Stimulated activated CD4-positive, alpha-beta T cell treated with anti-CD3 and anti-CD28 coated beads, Interleukin-15, amount 100 ng/mL, for 48 hours (primary cell): ENCODE measurements at places on chromosomes 16 and 17.

GRCh38 chr17:75983501-75984181 lies 4.6 kb downstream of the TEN1 start:
- DNase-seq: no peak

DNA sequence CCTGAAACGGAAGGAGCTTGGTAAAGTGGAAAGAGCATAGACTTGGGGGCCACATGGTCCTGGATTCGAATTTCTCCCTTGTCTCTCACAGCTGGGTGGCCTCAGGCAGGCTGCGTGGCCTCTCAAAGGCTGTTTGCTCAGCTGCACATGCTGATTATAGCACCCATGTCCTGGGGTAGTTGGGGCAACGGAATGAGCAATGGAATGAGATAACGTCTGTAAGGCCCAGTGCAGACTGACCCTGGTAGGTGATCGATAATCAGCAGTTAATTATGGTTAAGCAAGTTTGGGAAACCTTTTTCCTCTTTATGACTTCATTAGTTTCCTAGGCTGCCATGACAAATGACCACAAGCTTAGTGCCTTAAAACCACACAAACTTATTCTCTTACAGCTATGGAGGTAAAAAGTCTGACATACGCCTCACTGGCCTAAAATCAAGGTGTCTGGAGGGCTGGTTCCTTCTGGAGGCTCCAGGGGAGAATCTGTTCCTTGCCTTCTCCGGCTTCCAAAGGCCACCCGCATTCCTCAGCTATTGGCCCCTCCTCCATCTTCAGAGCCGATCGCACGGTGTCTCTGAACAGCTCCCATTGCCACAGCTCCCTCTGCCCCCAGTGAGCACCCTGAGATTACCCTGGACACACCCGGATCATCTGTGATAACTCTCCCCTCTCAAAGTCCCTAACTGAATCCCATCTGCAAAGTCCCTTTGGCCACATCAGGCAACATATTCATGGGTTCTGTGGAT lies 294.9 kb upstream of the FOXF1 start:
- DNase-seq: no peak

GRCh38 chr16:27317738-27318391 lies 4.1 kb downstream of the IL4R start:
- peak; percentile 45 for DNase-seq

DNA sequence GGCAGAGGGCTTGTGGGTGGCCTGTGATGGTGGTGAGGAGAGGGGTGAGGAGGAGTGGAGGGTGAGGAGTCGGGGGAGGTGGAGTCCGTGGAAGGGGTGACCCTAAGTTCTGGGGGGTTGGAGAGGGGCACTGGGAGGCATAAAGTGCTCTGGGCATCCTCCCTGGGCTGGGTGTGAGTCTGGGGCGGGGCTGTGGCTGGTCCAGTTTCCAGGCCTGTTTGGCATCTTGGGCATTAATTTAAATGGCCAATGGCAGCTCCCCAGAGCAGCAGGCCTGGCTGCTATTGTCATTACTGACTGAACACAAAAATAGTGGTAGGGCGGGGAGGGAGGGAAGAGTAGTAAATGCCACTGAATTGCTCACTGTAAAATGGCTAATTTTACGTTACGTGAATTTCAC lies 7.7 kb upstream of the ARHGAP23 start:
- no peak for DNase-seq

DNA sequence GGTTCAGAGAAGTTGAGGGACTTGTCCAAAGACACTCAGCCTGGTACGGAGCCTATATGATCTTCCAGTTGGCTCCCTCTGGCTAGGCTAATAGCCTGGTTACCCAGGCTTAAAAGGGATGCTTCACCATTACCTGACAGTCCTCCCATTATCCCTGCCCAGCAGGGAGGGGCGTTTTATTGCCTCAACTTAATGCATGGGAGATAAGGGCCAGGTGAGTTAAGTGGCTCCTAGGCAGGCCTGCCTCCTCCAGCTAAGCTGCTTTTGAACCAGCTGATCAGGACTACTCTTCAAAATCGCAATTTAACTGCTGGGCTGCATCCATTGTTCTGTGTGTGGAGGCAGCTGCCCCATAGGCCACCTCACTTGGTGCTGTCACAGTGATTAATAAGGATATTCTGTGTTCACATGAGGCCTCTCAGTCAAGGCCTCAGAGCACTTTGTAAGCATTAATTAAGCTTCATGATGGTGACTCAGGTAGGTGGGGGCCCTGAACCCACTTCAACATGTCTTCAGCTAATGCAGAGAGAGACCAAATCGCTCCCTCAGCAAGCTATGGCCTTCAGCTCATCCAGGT lies 27.9 kb downstream of the SMPD3 start:
- DNase-seq: no peak

- no peak for DNase-seq
Observed at GRCh38 chr17:43669971-43670644, 8.4 kb upstream of the MEOX1 start.

DNA sequence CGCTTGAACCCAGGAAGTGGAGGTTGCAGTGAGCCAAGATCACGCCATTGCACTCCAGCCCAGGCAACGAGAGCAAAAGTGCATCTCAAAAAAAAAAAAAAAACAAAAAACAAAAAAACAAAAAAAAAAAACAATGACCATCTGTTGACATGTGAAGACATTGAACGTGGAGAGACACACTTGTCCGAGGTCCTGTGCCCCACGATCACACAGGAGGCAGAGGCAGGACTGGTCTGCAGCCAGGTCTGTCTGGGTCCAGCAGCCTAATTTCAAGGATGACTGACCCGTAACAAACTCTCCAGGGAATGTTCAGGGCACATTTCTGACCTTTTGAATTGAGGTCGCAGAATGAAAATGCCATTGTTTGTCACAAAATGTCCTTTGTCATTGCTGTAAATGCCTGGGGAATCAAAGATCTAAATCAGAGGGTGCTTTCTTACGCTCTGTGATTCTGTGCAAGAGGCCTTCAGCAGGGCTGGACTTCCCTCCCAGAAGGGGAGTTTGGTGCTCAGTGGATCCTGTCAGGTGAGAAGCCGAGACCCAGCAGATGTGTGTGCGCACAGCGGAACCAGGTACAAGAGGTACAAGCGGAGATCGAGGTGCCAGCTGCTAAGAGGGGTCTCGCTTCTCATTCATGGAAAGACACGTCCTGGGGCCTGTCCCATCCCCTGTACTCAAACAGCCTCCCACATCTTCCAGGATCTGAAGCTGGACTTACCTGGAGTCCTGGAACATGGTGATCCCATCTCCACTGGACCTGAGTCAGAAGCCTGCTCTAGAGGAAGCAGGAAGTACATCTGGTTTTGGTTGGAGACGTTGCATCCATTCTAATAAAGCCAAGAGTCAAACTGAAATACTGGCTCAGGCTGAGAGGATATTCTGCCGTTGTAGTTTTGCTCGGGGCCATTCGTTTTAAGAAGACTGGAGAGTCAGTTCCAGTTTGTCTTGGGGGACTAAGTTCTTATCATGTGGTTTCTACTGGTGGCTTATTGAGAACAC lies 95.8 kb downstream of the IRF8 start:
- no peak for DNase-seq

- no peak for DNase-seq
Observed at GRCh38 chr16:12026741-12027490, 50.4 kb downstream of the SNX29 start.

DNA sequence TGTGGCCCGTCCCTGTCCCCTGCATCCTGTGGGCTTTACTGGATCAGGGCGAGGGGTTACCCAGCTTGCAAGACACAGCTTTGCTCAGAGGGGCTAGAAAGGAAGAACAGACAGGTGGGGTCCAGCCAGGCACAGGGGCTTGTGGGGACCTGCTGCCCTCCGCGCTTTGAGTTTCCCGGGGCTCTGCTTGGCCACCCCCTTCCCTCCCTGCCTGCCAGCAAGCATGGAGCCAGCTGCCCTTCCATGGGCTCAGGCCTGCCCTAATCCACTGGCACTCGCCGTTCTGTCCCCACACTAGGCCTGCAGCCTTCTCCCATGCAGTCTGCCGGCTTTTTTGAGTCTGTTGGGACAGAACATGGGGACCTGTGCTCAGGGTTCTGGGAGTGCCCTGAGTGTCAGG lies 3.4 kb downstream of the SNN start:
- no peak for DNase-seq

DNA sequence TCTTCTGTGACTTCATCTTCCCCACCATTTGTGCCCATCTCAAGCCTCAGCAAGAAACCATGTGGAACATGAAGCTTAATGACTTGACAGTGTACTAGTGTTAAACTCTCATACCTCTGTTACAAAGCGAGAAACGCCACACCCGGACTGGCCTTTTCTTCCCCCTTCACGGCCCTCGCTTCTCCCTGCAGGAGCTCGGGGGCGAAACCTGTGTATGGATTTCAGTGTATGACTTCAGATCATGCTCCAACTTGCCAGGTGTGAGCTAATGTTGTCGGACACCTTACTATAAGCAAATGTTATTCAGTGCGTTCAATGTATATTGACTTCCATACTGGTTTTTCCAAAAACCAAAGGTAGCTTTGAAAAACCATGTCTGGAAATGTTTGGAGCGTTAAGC lies 20.1 kb upstream of the SLC5A11 start:
- DNase-seq: no peak
